Hematopoietic multipotent progenitor cell treated with erythropoietin and hydrocortisone succinate and interleukin-3 and kit ligand, for 6 days (in vitro differentiated cells): ENCODE measurements at places on chromosomes 3 and 15.

DNA sequence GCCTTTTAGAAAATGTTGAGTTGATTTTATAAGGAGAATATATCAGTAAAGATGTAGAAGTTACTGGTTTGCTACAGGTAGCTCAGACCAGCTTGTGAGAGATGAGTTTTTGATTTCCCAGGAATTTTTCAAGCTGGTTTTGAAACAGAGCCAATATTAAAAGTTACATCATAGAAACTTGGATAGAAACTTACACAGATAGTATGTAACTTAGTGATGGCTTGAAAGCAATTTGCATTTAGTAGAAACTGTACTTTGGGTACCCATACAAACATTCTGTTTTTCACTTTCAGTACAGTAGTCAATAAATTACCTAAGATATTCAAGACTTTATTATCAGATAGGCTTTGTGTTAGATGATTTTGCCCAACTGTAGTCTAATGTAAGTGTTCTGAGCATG is 93.4 kb downstream of the RBMS3 start:
- DNase-seq, result no peak

DNA sequence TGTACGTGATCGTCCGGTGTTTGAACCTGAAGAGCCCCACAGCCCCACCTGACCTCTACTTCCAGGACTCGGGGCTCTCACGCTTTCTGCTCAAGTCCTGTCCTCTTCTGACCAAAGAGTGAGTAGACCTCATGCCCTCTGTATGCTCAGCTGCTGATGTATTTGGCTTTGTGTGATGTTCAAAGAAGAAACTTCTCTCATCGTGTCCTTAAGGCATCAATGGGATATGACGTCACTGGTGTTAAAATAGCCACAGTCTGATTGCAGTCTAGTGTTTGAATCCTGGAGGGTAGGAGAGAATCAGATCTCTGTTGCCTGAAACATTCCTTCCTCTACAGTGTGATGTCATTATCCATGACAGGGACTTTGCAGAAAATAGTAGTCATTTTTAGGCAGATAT is 28.1 kb downstream of the ABHD2 start:
- DNase-seq, result no peak

DNA sequence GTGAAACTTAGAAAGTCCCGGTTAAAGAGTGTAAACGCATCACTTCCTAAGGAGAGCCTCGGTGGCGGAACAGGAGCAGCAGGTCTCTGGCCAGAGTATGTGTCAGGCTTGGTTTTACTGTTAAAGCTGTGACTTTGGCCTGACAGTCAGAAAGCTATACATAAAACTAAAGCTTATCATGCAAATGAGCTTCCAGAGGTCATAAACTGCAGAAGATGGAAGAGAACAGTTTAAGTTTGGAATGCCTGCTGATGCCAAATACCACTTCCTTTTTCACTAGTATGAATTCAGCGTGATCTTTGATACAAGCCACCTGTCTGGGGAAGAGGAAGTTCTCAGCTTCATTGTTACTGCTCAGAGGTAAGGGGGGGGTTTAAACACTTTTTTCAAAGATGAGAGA is 125.1 kb upstream of the CTDSPL start:
- DNase-seq, result no peak

GRCh38 chr3:62356356-62356755 is 17.0 kb downstream of the FEZF2 start:
- DNase-seq, result no peak

GRCh38 chr3:171193693-171194092 is 167.2 kb upstream of the SLC2A2 start:
- no peak for DNase-seq
